ENCODE measurements at places on chromosomes 16 and 17. TPM values are rescaled to one million over a fixed set of nuclear protein-coding genes. Genes with fewer than 3 reads are reported as not detected.

DNA sequence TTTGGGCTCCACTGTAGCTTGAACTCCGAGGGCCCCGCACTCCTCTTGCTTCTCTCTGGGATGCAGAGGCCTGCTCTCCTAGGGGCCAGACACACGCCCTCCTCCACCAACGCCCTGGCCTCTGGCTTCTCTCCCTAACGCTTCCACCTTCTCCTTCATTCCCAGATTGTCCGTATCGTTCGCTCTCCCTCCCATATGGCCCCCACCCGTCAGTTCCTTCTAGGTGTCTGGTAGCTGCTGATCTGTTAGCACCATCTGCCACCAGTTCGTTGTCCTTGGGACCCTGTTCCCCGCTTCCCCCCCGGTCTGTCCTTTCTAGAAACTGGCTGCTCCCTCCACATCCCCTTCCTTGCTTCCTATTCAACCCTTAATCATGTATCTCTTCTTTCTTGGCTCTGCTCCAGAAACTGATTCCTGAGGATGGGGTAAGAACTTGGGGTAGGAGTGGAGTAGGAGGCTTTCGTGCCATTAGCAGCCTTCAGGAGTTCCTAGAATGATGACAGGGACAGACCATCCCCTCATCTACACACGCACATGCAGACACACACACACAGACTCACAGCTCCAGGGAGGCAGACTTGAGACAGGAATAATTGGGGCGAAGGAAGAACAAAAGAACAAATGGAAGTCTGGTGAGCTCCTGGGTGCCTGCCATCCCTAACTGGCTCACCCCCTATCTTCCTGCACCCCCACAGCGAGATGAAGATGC is 4.3 kb downstream of the ATP1B2 start:
- DNase-seq = no peak

DNA sequence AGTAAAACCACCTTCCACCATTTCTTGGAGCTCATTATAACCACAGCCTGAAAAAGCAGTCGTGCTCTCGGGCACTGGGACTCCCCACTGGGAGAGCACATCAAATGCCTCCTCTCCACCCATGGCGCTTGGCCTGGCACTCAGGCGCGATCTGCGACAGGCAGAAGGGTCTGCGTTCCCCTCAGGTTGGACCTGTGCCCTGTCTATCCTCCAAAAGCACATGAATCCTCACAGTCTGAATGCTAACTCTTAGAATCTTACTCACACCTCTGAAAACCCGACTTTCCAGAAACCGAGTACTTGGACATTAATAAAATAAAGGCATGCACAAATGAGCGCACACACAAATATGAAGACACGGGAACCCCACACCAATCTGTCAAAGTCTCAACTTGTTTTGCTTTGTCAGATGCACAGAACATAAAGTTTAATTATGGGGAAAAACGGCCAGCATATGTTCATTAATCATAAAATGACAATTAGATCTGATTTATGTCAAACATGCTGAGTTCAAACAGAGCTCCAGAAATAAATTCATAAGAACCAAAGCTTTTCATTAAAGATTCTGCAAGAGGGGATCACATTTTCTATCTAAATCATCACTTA is 20.5 kb upstream of the FAAP100 start:
- DNase-seq = no peak

- DNase-seq = no peak
These were observed 16.9 kb upstream of the TNFRSF13B start for GRCh38 chr17:16988749-16989229.

GRCh38 chr16:86186313-86186712 is 287.4 kb downstream of the IRF8 start:
- no peak for DNase-seq

- no peak for DNase-seq
These were observed 63.8 kb upstream of the GPRC5B start for GRCh38 chr16:19948186-19949104.

- DNase-seq = no peak
These were observed 254.8 kb downstream of the FOXL1 start for GRCh38 chr16:86833136-86833535.

GRCh38 chr16:9943121-9943520 is 239.1 kb downstream of the GRIN2A start:
- DNase-seq = no peak

DNA sequence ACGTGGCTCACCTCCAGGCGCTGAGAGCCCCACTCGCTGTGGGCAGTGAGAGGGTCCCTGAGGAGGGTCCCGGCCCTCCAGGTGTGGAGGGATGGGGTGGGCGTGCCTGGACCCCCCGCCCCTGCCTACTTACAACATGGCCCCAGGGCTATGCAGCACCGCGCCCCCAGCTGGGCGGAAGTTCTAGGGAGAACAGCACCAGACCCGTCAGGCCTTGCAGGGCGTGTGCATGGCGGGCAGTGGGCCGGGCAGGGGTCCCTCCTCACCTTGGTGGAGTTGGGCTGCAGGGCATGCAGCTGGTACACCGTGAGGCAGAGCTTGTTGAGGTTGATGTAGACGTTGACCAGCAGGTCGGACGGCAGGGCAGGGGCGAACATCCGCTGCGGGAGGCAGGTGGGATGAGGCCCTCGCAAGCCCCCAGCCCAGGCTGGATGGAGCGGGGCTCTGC is 2.7 kb downstream of the SMIM22 start:
- no peak for DNase-seq

GRCh38 chr16:28193530-28194423 is 18.0 kb downstream of the XPO6 start:
- DNase-seq = no peak

DNA sequence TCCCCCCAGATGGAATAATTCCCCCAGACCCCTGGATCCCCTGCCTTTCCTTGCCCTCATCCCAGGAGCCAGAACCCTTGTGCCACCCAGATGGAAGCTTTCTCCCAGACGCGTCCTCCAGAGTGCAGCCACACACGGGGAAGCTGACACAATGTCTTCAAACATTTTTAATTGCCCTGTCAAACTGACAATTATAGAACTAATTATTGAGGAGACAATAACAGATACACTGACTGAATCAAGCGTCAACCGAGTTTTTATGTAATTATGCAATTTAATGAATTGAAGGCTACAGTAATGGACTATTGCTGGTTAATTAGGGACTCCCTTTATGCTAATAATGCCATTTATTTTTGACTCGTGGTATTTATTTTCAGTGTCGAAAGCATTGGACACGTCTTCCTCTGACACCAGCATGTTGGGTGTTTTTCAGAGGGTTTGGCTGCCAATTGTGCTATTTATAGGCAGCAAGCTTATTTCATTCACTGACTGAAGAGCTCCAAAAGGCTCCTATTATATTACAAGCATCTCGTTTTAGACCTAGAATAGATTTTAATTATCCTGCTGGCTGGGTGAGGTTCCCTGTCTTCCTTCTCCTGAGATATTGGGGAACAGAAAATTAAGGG is 298.2 kb upstream of the C16orf82 start:
- DNase-seq = no peak

DNA sequence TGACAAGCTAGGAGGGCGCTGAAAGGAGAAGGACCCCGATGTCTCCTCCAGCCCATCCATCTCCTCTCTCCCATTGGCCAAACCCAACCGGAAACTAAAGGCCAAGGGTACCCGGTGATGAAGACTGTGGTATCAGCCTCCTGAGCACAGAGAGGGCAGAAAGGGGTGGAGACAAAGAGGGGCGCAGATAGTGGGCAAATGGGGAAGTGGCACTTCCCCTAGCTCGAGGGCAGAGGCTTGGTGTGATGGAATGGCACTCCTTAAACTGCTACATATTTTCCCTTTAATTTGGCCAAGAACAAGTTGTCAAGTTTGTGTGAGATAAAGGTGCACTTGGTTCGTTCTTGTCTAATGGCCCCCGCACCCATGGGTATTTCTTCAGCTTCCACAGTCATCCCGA is 27.8 kb downstream of the IL4R start:
- no peak for DNase-seq

- DNase-seq = no peak
These were observed 1.1 kb downstream of the SGF29 start for GRCh38 chr16:28554634-28555423.

- no peak for DNase-seq
These were observed 341 bp downstream of the PCYT2 start for GRCh38 chr17:81910840-81911276.

- DNase-seq = no peak
These were observed 76.4 kb upstream of the C17orf78 start for GRCh38 chr17:37299257-37299980.

DNA sequence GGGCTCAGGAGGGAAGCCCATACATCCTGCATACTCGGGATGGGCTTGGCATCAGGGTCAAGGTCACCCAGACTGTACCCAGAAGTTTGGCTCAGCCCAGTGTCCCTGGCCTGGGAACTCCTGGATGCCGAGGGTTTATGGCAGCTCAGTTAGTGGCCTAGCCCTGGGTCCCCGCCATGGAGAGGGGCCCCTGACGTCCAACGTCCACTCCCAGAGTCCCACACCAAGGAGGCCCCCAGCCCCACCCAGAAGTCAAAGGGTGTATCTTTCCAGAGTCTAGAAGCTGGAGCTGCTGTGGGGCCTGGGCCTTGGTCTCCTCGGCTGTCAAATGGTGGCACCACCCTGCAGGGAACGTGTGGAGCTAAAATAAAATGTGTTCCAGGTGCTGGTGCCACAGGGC is 76.4 kb downstream of the SREBF1 start:
- DNase-seq = no peak

DNA sequence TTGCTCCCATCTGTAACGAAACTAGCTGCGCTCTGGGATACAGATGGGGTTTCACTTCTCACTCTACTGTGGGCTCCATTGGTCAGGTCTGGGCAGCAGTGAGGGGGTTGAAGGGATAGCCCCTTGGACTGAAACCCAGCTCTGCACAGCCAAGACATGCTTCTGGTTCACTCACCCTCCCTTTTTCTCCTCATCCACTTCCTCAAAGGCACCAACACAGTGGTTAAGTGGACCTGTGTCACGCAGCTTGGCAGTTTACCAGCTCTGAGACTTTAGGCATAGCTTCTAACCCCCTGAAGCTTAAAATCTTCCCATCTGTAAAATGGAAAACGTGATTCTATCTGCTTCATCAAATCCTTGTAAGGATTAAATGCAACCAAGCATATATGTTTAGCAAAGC is 11.5 kb upstream of the KRT38 start:
- DNase-seq = no peak

DNA sequence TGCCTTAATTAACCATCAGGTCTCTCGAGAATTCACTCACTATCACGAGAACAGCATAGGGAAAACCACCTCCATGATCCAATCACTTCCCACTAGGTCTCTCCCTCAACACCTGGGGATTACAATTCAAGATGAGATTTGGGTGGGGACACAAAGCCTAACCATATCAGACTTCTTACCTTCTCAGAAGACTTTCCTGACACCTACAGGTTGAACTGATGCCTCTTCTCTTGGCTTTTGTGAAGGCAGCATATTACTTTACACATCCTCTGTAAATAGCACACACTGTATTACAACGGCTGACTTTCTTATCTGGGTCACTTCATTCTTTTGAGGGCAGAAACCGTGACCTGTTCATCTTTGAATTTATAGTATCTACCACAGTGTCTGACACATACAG is 23.6 kb downstream of the BMERB1 start:
- DNase-seq = no peak

- DNase-seq = no peak
These were observed 14.9 kb downstream of the TFAP4 start for GRCh38 chr16:4257646-4258556.

DNA sequence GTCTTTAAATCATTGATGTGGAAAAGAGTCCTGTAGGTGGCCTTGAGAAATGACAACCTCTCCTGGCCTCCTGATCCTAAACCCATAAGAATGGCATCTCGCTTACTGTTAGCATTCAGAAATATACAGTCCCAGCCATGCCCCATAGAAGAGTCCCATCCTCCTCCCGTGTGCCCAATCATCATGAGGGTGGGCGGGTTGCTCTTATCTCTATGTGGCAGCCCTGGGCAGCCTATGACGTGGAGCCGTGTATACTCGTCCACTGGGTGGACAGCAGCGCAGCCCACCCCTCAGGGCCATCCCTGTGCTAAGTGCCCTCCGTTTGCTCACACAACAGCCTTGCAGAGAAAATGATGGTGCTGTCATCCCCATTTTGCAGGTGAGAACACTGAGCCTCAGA is 105.3 kb downstream of the AMFR start:
- DNase-seq = no peak

DNA sequence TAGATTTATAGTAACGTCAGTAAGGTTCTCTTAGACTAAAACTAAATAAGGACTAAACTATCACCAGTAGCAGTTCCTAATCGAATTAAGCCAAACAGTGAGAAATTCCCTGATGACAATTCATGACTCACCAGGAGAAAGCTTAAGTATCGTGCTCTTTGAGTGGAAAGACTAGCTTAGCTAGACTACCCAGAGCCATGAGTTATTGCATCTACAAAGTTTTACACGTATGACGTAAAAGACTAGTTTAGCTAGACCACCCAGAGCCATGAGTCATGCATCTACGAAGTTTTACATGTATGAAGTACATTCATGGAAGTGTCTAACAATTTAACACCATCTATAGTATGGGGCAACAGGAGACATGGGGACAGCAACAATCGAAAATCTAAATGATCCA is 36.6 kb downstream of the UBE2G1 start:
- no peak for DNase-seq

GRCh38 chr17:80035937-80036714 is at the start of gene CCDC40:
TSS of gene CCDC40 (plus strand) at chr17:80036642. CDS start at chr17:80036663, 21 bp downstream.
- DNase-seq = peak; percentile 90

GRCh38 chr16:50263940-50264929 is 2.1 kb upstream of the ADCY7 start:
- DNase-seq = no peak

- no peak for DNase-seq
These were observed 143.1 kb downstream of the C16orf95 start for GRCh38 chr16:87174061-87174460.

The NEUROD2 gene
- not detected for total RNA-seq

The PLXDC1 gene
- total RNA-seq = 0.50 TPM

The PDE6G gene
- total RNA-seq = 0.40 TPM

The TMEM88 gene
- total RNA-seq = 1.3 TPM

The SOST gene
- total RNA-seq = not detected

The GRIN2C gene
- not detected for total RNA-seq

The ANKRD11 gene
- 50.7 TPM for total RNA-seq

The CCDC78 gene
- 0.38 TPM for total RNA-seq

The TBC1D3H gene
- not detected for total RNA-seq

Measured in left lobe of liver (tissue), 2 donors.